Activated naive CD8-positive, alpha-beta T cell treated with anti-CD3 and anti-CD28 coated beads for 36 hours (primary cell): ENCODE measurements at places on chromosomes 2 and 18. TPM values are rescaled to one million over a fixed set of nuclear protein-coding genes. Genes with fewer than 3 reads are reported as not detected.
A peak's percentile ranks its signal among the peaks of the same experiment; 100 is the strongest.

DNA sequence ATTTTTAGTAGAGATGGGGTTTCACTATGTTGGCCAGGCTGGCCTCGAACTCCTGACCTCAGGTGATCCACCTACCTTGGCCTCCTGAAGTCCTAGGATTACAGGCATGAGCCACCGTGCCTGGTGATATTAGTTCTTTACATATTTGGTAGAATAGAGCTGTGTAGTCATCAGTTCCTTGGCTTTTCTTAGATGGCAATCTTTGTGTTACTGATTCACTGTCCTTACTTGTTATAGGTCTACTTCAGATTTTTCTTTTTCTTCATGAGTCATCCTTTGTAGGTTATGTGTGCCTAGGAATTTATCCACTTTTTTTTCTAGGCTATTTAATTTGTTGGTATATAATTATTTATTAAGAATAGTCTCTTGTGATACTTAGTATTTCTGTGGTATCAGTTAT lies 30.3 kb upstream of the ZSWIM2 start:
- no peak for DNase-seq

GRCh38 chr18:35477497-35477896 lies 20.3 kb downstream of the INO80C start:
- DNase-seq: no peak

GRCh38 chr2:25726522-25726921 lies 53.1 kb upstream of the DTNB start:
- DNase-seq: no peak

DNA sequence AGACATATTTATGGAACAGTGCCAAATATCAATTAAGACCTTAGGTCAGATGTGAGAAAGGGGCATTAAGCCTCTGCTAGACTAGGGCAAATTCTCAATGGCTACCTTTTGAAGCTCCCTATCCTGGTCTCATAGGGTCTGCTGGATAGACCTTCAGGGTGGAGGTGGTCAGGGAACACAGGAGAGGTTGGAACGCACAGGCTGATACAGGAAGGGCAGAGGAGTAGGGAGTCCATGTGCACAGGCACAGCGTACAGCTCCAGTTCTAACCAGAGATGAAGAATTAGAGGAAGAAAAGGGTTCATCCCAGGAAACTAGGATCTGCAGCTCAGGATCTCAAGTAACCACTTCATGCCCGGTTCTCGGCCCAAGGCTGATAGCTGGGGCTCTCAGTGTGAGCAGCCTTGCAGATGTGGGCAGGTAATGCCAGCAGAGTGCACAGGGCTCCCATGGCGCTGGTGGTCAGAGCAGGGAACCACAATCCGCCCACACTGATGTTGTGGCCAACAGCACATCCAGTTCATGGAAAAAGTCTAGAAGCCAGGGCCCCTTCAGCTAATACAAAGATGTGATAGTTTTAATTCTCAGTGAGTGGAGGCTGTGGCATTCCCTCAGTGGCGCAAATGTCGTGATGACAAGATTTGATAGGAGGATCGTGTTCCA lies 3.4 kb upstream of the EVA1A start:
- DNase-seq: peak; percentile 22

- no peak for DNase-seq
These were observed 26.2 kb downstream of the FZD5 start for GRCh38 chr2:207743514-207743913.

DNA sequence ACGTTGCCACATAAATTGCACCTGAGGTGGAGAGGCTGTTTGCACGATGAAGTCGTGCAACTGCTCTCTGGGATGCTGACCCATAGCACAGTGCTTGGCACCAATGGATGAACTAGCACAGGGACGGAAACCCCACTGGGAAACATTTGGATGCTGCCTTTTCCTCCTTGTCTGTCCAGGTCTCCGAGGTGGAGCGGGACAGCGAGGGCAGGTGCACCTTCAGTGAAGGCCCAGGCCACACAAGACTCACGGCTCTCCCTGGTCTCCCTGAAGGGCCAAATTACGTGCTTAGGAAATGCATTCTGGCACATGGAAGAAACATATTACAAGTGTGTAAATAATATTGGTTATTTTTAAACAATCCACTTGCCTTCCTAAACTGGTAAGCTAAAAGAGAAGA lies 70.3 kb downstream of the TPO start:
- DNase-seq: no peak

DNA sequence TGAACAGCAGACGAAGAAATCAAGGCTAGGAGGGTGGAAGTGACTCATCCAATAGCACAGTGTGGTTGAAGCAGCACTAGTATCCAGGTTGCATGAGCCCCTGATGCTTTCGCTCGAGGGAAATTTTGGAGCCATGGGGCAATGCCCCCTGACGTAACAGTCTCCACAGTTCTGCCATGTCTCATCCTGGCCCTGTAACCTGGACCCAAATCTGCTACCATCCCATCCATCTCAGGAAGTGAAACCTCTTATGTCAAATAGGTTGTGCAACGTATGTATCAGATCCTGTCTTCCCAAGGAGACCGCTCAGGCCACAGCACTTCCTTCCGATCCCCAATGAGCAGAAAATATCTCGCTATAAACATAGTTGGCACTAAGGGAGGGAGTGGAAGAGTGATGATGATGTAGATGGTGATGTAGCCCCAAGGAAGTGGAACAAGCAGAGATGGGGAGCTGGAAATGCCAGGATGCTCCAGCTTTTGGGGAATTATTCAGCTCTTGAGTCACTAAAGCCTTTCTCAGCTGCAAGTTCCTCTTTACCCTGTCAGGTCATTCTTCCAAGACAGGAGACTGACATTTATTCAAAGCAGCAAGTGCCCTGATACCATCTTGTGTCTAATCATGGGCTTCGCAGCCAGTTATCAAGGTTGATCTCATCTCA lies 3.0 kb upstream of the IL1B start:
- DNase-seq: no peak

DNA sequence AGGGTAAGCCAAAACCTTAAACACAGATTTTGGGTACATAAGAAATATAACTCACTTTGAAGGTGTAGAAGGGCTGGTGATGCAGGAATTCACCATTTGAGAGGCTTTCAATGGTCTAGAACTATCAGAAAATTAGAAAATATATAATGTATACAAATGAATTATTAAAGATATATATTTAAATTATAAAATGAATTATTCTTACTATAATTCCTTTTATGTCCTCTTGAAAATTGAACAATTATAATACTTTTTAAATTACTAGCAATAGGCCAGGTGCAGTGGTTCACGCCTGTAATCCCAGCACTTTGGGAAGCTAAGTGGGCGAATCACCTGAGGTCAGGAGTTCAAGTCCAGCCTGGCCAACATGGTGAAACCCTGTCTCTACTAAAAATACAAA lies 60.7 kb downstream of the VIL1 start:
- no peak for DNase-seq

- DNase-seq: no peak
These were observed 20.6 kb downstream of the SMAD7 start for GRCh38 chr18:48929941-48930713.

- DNase-seq: no peak
These were observed 1287.6 kb upstream of the ZEB2 start for GRCh38 chr2:145807554-145807953.

- no peak for DNase-seq
These were observed 27.0 kb downstream of the TFPI start for GRCh38 chr2:187527262-187527661.

- DNase-seq: no peak
These were observed 23.3 kb downstream of the RMC1 start for GRCh38 chr18:23526501-23527063.

DNA sequence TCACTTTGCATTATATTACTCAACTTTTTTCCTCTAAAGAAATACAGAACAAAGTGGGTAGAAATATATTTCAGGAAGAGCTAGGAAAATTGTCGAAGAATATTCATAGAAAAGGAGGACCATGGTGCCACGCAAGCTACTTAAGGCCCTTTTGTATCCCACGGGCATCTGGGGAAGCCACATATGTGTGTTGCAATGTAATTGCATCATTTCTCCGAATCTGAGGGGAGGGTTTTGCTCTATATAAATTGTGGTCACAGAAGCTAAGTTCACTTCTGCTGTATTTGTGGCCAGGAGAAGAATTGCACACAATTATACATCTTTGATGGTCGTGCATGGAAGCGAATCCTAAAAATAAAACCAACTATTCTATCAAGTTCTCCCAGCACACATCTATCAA lies 360.3 kb downstream of the IRS1 start:
- DNase-seq: no peak

- DNase-seq: no peak
These were observed 28.4 kb upstream of the ME2 start for GRCh38 chr18:50850307-50851065.

The AQP12A gene
- not detected for total RNA-seq

The ADCYAP1 gene
- total RNA-seq: not detected

The TNS1 gene
- 1.4 TPM for total RNA-seq

The CFC1 gene
- not detected for total RNA-seq

The ERBB4 gene
- total RNA-seq: not detected

The PASK gene
- total RNA-seq: 76.4 TPM

The TPO gene
- not detected for total RNA-seq

The TMEM247 gene
- total RNA-seq: not detected

The GPD2 gene
- total RNA-seq: 46.2 TPM

The RUFY4 gene
- total RNA-seq: 1.6 TPM
